ENCODE measurements at places on chromosomes 3 and 15.
A peak's percentile ranks its signal among the peaks of the same experiment; 100 is the strongest.

- no peak for DNase-seq
Observed at GRCh38 chr3:127124120-127124519, 68.8 kb upstream of the PRR23E start.

- DNase-seq, result no peak
Observed at GRCh38 chr3:177478170-177478867, 281.0 kb upstream of the TBL1XR1 start.

DNA sequence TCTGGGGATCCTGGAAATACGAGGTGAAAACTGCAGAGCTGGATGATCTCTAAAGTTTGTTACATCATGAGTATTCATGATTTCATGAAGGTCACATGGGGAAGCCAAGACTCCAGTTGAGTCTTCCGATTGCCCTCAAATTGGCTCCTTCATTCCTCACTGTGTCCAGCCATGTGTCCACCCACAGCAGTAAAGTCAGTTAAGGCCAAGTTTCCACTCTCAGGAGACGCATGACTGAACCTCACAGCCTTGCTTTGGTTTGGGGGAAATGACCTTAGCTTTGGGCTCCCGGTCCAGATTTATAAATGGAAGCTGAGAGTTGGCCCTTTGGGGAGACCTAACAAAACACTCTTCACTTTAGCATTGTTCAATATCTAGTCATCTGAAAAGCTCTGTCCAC lies 289.7 kb upstream of the MCTP2 start:
- DNase-seq, result no peak

DNA sequence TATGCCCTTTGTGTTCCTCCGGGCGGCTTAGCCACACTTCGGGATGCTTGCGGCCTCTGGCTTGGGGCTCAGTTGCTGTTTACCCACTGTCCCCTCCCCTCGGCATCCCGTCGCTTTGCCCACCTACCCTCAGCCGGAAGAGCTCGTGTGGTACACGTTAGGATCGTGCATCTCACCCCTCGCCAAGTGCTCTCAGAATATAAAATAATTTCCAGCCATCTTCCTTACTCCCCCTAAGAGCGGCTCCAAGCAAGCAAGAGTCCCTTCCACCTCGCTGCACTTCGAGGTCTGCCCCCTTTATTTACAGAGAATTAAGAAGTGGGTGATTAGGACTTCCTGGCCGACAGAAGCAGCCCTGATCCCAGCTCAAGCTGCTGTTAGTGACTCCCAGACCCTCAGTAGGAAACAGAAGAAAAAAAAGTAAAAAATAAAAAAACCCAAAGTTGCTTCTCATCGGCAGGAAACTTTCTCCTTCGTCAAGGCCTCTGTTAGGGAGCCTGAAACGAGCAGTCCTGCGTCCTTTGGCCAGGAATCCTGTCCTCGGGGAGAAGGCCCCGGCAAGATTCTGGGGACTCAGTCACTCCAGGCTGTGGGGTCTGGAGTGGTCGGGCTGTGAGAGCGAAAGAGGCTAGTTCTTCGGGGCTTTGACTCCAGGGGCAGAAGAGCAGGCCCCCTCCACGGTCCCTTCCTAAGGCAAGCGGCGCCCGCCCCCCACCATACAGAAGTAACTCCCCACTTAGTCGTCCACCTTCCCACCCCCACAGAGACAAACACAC lies 3.0 kb downstream of the MEIS2 start:
- DNase-seq, result peak; percentile 39

DNA sequence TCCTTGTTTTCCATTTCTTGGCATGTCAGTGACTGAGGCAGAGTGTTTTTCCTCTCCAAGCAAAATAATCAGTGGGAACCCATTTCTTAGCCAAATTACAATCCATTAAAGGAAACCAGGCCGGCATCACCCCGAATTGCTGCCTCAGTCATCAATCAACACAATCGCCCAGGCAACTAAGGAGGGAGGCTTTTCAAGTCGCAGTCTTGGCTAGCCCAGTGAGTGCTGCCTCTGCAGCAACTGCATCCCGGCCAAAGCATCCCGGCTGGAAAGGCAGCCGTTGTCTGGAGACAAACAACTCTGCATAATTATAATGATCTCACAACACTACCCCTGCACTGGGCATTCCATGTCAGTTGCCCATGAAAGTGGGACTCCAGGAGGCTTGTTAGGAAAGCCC lies 213.5 kb upstream of the PRICKLE2 start:
- DNase-seq, result peak; percentile 80

DNA sequence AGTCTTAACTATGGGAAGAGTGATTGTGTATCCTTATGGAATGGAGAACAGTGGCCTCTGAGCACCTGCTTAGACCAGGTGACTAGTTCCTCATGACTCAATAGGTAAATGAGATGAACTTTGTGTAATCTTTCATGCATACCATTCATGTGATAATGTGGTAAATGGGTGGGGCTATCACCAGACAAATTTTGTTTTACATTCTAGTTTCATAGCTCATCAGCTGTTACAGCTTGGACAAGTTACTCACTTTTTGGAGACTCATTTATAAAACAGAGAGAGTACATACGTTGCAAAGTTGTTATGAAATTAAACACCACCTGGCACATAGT lies 103.7 kb upstream of the TGFBR2 start:
- DNase-seq, result no peak

DNA sequence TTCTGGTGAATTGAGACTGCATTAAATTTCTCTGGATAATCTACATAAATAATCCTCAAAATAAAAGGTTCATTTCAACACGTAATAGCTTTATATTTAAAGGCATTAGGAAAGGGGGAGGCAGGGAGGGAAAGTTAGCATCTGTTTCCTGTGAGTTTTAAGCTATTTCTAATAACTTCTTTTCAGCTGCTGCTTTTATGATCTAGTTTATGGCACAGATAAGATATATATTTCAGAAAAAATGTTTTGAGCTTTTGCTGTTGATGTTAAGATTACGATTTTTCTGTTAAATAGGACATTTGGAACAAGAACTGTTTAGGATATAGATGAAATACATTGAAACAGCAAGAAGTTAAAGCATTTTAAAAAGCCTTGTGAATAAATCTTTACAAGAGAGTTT lies 30.0 kb downstream of the UBE2E1 start:
- no peak for DNase-seq

DNA sequence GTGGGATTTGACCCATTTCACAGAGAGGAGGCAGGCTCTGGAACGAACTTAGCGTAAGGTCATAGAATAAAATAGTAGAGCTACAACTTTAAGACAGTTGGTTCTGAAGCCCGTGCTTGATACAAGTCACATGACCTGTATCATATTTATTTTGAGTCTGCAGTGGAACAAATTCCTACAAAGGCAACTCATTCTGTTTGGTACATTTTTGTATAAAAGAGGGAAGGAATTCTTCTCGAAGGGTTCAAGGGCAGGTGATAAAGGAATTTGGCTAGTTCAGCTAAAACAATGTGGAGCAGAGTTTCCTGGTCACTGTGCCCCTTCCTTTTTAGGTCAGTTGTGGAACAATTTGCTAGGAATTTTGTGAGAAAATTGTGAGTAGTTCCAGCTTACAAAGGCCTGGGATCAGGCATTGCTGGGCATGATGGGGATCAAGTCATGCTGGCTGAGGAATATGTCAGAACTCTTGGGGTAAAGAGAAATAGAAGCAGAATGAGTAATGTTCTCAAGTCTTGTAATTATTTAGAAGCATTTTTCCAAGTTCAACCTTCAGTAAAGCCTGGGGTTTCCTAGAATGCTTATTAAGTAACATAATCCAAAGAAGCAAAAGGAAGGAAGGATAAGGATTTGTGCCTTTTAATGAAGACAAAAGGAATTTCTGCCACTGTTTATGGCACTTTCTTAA lies 19.1 kb downstream of the USP3 start:
- no peak for DNase-seq

DNA sequence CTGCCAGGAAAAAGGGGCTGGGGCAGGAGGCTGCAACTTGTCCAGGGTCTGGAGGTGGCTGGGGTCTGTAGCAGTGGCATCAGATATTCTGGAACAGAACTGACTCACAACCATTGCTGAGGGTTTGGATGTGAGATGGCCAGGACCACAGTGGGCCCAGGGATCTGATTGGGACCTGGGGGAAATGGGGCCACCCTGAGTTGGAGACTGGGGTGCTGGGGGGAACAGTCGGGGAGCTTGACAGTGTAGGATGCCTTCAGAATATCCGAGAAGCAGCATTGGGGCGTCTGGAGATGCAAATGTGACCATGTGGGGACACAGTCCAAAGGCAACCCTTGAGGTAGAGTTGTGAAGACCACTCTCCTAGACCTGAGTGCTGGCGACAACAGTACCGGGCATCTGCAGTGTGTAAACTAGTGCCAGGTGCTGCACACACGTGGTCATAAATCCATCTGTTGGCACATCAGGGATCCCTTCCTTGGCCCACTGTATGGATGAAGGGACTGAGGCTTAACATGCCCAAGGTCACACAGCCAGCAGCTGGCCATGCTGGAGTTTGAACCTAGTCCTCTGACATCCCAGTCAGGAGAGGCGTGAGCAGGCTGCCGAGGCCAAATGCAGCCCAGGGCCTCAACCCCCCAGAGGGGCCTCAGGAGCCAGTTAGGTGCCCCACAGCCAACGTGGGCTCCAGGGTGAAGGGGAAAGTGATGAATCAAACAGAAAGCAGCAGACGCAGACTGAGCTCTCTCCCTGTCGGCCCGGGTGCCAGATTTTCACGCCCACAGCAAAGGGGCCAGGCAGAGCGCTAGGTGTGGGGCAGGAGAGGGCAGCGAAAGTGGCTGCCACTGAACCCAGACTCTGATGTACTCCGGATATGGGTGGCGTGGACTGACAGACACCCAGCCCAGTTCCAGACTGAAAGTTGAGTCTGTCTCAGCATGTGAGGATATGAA lies 18.8 kb downstream of the HEMK1 start:
- no peak for DNase-seq

DNA sequence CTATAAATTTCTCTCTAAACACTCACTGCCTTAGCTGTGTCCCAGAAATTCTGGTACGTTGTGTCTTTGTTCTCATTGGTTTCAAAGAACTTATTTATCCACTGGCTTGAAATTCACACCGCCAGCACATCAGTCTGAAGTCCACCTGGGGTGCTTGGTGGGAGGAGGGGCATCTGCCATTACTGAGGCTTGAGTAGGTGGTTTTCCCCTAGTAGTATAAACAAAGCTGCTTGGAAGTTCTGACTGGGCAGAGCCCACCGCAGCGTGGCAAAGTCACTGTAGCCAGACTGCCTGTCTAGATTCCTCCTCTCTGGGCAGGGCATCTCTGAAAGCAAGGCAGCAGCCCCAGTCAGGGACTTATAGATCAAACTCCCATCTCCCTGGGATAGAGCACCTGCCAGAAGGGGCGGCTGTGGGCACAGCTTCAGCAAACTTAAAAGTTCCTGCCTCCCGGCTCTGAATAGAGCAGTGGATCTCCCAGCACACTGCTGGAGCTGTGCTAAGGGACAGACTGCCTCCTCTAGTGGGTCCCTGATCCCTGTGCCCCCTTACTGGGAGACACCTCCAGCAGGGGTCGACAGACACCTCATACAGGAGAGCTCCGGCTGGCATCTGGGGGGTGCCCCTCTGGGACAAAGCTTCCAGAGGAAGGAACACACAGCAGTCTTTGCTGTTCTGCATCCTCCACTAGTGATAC lies 114.1 kb downstream of the SUCLG2 start:
- no peak for DNase-seq

DNA sequence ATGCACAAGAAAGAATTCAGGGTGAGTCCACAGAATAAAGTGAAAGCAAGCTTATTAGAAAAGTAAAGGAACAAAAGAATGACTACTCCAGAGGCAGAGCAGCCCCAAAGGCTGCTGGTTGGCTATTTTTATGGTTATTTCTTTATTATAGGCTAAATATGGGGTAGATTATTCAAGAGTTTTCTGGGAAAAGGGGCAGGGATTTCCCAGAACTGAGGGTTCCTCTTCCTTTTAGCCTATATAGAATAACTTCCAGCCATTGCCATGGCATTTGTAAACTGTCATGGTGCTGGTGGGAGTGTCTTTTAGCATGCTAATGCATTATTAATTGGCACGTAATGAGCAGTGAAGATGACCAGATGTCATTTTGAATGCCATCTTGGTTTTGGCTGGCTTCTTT lies 13.6 kb downstream of the GLDN start:
- no peak for DNase-seq

- DNase-seq, result no peak
Observed at GRCh38 chr3:178079966-178080365, 456.3 kb upstream of the KCNMB2 start.

DNA sequence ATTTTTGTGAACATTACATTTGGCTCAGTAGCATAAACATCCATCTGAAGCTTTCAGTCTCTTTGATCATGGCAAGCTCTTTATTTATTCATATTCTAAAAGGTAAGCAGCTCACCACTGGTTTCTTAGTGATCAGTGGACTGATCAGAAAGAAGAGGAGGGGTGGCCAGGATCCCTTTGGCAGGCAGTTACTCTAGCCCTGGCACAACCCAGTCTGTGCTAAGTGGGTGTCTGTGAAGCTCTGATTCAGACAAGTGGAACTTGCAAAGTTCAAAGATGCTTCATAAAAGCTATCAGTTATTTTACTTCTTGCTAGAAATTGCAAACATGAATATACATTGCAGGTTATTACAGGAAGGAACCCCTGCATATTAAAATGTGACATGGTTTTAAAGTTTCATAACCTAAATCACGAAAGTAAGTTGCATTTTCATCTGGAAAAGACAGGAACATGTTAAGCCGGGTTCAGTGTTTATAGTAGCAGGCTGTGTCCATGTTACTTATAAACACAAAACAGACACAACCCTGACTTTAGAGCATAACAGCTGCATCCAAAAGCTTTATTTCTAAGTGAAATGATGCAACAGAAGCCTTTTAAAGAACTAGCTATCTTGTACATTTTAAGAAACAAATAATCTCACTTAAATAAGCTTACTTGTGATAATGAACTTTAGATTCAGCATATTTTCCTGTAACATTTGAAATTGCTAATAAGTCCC lies 785.3 kb downstream of the MCTP2 start:
- DNase-seq, result no peak

DNA sequence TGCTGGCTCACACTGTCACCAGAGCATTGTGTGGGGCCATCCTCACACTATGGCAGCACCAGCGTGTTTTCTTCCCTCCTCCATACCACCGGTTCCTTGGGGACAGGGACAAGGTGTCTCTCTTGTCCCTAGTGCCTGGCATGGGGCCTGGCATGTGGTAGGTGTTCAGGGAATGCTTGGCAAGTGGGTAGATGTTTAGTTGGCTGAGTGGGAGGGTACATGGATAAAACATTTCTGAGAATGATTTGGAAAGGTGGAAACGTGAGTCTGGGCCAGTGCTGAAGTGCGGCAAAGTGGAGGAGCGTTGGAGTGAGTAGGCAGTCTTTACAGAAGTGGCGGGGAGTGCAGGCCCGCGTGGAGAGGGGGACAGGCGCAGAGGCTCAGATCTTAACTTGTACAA lies 15.0 kb downstream of the SNAPC5 start:
- DNase-seq, result no peak

- no peak for DNase-seq
Observed at GRCh38 chr3:186254676-186255650, 107.1 kb downstream of the DGKG start.

GRCh38 chr3:152050903-152051302 lies 177.5 kb downstream of the SUCNR1 start:
- DNase-seq, result no peak

DNA sequence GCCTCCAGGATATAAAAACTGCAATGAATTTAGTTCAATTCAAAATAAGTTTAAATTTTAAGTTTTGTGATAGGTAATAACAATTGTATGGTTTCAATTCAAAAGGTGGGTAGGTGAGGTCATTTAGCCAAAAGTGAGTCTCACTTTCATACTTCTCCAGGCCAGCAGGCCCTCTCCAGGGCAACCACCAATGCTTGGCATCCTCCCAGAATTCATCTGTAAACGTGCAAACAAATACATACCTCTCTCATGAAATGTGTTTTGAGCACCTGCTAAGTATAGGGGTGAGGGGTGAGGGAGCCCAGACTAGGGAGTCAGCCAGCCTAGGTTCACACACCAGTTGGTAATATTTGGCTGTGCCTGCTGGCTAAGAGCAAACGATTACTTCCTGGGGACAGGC lies 22.0 kb upstream of the RBSN start:
- DNase-seq, result no peak

GRCh38 chr3:138440121-138440521 lies 5.7 kb downstream of the ESYT3 start:
- no peak for DNase-seq
